ENCODE measurements at places on chromosomes 1 and 21. TPM values are rescaled to one million over a fixed set of nuclear protein-coding genes. Genes with fewer than 3 reads are reported as not detected.
A peak's percentile ranks its signal among the peaks of the same experiment; 100 is the strongest.

The TMEM61 gene
- total RNA-seq = not detected

The PEX10 gene
- total RNA-seq = 41.0 TPM

The CR1L gene
- not detected for total RNA-seq

The NKAIN1 gene
- not detected for total RNA-seq

The CBR3 gene
- total RNA-seq = 20.2 TPM

The KCNT2 gene
- 2.5 TPM for total RNA-seq

The TSNAX gene
- 28.5 TPM for total RNA-seq

The MORC3 gene
- total RNA-seq = 30.1 TPM

The SPATA46 gene
- not detected for total RNA-seq

The FNDC5 gene
- total RNA-seq = 0.40 TPM

DNA sequence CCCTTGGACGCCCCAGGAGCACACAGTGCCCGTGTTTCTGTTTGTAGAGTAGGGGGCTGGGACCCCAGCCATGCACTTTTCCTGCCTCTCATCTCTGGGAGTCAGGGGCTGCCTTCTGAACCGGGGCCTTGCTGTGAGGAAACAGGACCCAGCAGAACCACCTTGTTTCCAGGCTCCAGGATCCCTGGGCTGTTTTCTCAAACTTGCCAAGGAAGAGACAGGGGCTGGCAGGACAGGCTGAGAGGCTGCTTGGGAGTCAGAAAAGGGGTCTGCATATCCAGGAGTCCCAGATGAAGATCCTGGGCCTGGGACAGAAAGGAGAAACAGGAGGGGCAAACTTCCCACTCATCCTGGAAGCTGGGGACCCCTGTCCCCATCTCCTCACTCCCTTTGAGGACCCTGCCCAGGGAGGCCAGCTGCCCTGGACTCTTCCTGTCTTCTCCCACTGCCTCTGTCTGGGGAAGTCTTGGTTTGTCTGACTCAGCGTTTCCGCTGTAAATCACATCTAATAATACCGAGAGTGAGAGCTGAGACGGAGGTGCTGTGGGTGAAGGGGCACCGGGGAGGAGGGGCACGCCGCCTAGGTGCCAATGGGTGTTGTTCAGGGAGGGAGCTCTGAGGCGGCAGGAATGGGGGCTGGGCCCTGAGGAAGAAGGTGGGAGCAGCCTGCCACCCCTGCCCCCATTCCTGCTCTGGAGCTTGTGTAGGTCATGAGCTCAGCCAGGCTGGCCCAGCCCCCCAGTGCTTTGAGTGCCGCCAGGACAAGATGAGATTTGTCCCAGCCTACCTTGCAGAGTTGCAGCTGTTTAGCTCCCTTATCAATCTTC is 16.7 kb downstream of the POU3F1 start:
- DNase-seq = no peak

GRCh38 chr1:73659136-73659535 is 538.8 kb downstream of the LRRIQ3 start:
- no peak for DNase-seq

- no peak for DNase-seq
These were observed 12.6 kb upstream of the OR6N2 start for GRCh38 chr1:158793604-158794003.

- no peak for DNase-seq
These were observed 80.2 kb downstream of the VPS26C start for GRCh38 chr21:37186983-37187382.

DNA sequence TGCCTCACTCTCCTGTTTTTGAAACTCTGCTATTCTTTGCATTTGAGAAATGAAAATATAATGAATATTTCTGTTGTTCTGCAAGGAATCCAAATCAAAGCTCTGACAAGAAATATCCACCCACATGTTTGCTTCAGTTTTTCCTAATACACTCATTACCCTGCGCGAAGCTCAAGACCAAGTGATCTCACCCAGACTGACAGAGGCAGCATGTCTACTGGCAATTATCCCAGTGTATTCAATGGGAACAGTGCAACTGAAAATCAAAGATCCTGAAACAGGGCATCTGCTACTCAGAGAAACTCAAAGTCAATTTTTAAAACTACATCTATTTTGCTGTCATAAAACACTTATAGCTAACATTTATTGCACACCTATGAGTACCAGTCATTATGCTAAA is 321.0 kb upstream of the LRRC7 start:
- DNase-seq = no peak

GRCh38 chr21:42317341-42317741 is 2.1 kb upstream of the TFF3 start:
- DNase-seq = no peak

GRCh38 chr1:151888972-151889570 is 20.2 kb downstream of the THEM4 start:
- DNase-seq = no peak

DNA sequence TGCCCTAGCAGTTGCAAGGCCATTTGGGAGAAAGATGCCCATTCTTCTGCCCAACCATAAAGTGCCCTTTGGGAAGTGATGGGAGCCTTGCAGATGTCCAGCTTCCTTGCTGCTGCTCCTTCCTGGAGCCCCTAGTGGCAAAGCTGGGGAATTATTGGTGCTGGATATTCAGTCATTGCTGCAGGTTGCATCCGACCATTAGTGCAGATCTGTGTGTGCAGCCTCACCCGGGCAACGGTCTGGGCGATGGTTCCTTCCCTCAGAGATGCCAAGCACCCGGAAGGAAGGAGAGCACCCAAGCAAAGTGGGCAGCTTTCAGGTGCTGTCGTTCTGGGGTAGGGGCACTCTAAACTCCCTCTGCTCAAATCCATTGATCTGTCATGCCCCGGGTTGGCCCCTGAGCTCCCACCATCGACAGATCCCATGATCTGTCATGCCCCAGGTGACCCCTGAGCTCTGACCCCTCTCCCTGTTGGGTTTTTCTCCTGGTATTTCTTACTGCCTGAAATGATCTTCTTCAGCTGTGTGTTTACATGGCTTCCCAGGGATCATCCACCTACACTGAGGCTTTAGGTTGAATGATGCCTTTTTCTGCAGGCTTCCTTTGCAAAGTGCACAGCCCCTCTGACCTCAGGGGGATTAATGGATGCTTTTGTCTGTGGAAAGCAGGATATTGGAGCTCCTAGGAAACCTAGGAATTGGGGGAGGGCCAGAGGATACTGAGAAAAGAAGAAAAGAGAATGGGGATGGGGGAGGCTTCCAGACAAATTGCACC is 467.5 kb downstream of the PTPRU start:
- peak; percentile 19 for DNase-seq

DNA sequence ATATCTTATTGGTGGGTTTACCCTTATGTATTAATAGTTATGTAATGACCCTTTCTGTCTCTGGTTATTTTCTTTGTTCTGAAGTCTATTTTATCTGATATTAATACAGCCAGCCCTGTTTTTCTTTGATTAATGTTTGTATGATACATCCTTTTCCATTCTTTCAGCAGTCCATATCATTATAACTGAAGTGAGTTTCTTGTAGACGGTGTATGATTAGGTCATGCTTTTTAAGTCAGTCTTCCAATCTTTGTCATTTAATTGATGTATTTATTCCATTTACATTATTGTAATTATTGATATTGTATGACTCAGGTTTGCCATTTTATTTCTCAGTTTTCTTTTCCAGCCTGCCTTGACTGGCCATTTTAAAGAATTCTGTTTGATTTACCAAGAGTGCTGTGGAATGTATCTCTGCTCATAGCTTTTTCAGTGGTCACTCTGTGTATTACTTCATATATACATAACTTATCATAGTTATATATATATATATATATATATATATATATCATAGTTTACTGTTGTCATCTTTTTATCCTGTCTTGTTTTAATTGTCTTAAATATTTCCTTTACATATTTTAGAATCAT is 10.5 kb downstream of the RAB4A start:
- DNase-seq = no peak

DNA sequence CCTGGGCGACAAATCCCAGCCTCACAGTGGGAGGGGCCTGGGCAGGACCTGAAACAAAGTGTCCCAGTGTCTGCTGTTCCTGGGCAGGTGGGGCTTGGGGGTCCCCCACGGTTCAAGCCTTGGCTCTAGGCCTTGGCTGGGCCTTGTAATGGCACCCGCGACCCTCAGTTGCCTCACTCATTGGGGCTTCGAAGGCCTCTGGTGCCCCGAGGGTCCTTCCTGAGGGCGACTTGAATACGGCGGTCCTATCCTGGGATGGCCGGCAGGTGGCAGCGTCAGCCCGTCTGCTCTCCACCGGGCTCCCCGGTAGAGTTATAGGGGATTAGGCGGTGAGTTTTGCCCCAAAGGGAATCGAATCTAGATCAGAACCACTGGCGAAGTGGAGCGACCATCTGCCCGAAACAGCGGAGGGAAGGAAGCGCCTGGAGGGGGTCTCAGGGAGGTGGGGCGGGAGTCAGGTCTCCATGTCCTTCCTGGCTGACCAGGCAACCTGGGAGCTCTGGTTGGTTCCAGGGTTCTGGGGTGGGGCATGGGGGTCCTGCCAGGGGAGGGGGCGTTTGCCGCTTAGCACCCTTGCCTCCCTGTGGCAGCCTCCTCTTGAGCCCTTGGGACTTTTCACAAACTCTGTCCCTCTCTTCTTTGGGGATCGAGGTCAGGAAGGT is 2.1 kb upstream of the PEX10 start:
- DNase-seq = no peak

GRCh38 chr1:3501856-3502640 is 47.6 kb downstream of the ARHGEF16 start:
- DNase-seq = peak; percentile 24

DNA sequence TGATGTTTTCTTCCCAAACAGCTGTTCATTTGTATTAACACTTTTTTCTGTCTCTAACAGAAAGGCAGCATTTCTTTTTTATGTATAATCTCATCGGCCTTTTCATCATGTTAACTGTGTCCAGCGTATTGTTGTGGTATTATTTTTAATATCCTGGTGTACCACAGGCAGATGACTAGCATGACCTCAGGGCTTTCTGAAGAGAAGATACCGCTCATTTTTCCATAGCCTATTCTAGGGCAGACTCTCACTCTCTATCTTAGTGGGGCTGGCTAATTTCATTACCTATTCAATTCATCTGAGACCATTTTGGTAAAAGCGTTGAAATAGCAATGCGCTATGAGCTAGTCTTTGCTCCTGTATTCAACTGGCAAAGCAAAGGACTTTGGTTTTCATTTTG is 209.9 kb downstream of the SDCCAG8 start:
- DNase-seq = no peak

GRCh38 chr1:201703621-201704438 is 125.1 kb upstream of the IPO9 start:
- peak; percentile 36 for DNase-seq

DNA sequence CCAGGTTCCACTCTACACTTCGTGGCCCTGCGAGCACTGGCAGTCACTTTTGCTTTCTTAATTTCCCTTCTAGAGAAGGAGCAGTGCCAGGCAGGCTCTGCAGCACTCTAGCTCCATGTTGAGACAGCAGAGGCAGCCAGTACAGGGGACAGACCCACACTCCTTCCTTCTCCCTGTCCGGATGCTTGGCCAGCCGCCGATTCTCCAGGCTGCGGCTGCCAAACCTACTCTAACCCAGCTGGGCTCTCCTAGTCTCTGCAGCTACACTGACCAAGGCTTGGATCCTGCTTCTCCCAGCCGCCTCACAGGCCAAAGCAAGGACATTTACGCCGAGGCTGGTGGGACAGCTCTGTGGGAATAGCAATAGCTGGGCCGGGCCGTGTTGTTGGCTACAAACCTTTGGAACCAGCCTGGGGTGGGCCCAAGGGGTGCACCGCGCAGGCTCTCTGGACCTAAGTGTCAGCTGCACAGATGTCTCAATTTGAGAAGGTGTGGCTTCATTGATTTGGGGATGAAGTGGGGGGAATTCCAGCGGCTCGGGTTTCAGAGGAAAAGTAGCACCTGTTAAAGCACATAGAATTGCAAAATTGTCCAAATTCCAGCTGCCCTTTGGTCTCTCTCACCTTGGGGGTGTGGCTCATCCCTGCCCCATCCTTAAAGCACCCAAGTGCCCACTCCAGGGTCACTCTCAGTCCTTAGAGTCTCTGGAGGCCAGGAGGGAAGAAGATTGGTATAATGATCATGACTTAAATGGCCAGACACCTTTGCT is 3.2 kb downstream of the BARHL2 start:
- DNase-seq = no peak

- DNase-seq = no peak
These were observed 17.7 kb downstream of the RAB7B start for GRCh38 chr1:205985330-205986005.

GRCh38 chr1:152356736-152357135 is 3.1 kb downstream of the FLG2 start:
- no peak for DNase-seq

GRCh38 chr1:66890621-66891020 is 34.0 kb downstream of the DNAI4 start:
- DNase-seq = no peak

GRCh38 chr1:234148816-234149215 is 224.4 kb upstream of the COA6 start:
- DNase-seq = no peak

GRCh38 chr21:15797577-15798363 is 68.0 kb downstream of the USP25 start:
- no peak for DNase-seq

GRCh38 chr1:200075522-200075921 is 48.0 kb downstream of the NR5A2 start:
- DNase-seq = peak; percentile 7

DNA sequence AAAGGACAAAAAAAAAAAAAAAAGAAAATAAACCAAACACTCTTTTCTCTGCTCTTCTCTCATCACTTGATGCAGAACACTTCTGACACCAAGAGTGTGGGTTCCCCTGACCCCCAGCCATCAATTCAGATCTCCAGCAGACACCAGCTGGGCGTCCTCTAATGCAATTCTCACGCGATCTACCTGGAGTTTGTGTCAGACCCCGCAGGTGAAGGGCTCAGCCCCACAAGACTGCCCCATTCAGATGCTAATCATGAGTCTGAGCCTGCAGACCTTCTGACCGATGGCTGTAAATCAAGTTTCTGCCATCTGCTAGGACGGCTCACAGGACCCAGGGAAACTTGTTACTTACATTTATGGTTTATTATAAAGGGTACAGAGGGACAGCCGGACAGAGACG is 133.6 kb upstream of the C1orf174 start:
- no peak for DNase-seq

GRCh38 chr1:38744452-38745350 is 114.9 kb downstream of the RRAGC start:
- DNase-seq = no peak

DNA sequence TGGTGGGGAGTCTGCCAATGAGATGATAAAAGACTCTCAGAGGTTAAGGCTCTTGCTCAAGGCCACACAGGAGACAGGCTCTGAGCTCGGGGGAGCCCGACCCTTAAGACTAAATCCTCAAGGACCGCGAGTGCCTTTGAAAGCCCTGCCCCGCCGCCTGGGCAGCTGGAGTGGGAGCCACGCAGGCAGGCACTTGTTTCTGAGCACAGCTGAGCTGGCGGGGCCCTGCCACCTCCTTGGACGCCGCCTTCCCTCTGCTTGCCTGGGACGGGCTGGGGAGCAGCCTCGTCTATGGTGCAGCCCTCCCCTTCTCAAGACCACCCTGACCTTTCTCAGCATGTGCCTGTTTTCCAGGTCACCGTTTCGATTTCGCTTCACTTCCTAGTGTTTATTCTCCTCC is 169.3 kb downstream of the CAMTA1 start:
- no peak for DNase-seq
